ENCODE measurements at places on chromosomes 11 and 22.

- DNase-seq: no peak
These were observed 87.8 kb downstream of the CWC15 start for GRCh38 chr11:94885581-94885980.

DNA sequence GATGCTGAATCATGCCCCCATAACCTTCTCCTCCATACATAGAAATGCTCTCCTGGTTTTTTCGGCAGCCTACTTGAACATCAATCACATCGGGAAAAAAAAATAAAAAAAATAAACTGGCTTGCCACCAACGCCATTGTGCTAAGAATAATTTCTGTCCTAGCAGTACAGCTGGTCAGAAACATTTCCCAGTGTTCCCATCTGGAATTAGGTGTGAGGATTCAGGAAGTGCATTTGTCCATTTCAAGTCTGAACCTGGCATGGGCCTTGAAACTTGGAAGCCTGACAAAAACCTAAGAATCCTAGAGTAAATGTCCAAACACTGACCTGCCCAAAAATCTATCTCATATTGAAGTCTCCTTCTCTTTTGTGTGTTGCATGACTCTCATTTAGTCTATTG, 16.6 kb upstream of the NAV2 start:
- no peak for DNase-seq

DNA sequence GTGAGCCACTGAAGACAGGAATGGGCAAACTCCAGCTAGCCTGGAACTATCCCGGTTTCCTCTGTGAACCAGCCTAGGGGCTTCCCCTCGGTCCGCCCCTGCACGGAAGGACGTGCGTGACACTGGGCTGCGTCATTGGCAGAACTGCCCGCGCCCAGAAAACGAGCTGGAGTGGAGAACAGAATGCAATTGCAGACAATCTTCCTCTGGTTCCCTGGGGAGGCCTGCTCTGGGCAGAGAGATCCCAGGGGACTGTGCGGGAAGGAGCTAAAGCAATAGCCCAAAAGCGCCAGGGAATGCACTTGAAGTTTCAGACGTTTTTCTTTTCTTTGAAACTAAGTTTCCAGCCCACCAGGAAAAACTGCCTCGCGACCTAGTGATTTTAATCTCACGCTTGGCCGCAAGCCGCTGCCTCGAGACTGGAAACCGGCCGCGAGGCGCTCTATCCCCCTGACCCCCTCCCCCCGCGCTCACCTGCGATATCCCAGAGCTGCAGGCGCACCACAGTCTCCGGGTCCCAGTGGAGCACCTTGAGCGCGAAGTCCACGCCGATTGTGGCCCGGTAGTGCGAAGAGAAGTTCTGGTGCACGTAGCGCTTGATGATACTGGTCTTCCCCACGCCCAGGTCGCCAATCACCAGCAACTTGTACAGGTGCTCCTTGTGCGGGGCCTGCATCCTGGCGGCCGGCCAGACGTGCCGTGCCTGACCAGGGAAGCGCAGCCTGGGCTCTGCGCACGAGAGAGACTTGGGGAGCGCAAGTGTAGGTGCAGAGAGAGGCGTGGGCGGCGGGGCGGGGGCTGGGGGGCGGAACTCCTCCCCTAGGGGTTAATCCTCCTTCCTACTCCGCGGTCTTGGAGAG, at the start of gene RAB38:
Gene RAB38, minus strand, starts transcription at position 735 of the 860 bp plus-strand sequence. Its CDS starts 59 bp downstream, at position 676.
- DNase-seq: peak; percentile 14

- no peak for DNase-seq
These were observed 121.3 kb downstream of the NECTIN1 start for GRCh38 chr11:119607726-119608125.

DNA sequence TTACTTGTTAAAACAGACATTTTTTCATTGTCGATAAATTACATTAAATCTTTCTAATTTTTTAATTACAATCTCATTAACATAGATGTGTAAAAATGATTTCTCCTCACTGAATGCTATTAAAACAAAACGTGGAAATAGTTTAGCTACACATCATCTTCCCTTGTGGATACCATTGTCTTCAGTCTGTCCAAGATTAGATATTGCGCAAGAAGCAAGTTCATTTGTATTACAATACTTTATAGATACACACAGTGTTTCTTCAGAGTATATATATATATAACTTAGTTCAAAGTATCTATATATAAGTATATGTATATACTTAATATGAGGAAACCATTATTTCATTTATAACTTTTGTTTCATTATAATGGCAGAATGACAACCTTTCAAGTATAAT, 883.3 kb upstream of the CNTN5 start:
- no peak for DNase-seq

DNA sequence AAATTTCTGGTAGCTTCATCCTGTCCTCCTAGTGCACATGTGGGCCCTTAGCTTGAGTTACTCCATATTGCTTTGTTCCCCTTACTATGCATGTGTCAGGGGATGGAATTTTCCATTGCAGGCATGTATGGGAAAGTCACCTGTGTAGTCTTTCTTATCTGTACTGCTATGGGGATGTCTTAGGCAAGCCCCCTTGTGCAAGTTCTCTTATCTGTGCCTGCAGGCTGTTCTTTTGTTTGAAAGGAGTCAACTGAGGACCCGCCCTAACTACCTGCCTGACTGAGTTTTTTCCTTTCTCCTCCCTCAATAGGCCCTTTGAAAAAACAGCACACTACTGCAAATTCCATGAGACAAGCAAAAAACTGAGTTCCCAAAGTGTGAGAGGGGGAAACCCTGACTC, 8.7 kb downstream of the OR8K5 start:
- DNase-seq: no peak

DNA sequence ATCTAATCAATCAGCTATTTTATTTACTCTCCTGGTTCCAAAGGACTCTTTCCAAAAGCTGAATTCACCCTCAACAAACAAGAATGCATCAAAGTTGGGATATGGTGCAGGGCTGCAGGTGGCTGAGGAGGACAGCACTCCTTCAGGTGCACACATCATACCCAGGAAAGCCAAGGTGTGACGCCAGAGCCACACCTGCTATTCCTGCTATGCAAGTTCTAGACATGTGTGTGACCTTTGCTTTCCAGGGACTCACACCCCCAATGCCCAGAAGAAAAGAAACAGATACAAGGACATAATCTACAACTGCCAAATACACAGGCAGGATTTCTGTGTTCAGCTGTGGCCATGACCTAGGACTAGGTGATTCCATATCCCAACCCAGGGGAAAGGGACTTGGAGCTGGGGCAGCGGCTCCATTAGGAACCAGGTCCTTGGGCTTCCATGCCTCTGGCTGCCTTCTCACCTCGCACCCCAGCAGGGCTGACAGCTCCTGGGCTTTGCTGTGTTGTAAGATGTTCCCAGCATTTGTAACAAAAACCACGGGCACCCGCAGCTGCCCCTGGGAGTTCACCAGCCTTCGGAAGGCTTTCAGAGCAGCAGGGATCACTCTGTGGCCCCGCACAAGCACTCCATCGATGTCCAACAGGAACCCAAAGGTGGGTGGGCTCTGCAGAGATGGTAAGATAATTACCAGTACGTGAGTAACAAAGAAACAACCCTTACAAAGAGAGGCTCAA, 9.8 kb downstream of the HDHD5 start:
- DNase-seq: no peak

- no peak for DNase-seq
These were observed 114.5 kb downstream of the FEZ1 start for GRCh38 chr11:125381499-125382044.

DNA sequence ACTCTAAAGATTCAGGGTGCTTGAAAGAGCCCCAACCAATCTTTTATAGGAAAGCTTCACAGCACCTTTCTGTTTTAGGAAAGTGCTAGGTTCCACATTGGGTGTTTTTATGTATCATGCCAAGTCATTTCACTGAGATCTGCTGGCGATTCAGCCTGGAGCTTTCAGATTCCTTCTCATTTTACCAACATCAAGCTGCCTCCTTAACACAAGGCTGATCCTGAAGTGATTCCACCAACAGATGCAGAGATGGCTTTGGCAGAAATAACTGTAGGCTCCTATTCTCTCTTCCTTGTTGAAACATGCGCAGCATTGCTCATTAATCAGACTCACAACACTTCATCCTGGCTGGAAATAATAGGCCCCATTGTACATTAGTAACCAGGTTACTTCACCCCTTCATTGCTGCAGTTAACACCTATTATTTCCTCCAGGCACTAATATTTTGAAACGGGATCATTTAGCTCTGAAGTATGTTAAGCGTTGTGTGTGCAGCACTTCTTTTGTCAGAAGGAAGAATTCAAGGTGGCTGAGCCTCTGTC, 89.0 kb downstream of the OPCML start:
- no peak for DNase-seq

GRCh38 chr11:97982512-97982911, 1038.2 kb upstream of the CNTN5 start:
- DNase-seq: no peak

GRCh38 chr11:86459682-86460460, 85.2 kb downstream of the CCDC81 start:
- DNase-seq: peak; percentile 80

GRCh38 chr11:47711816-47712215, 3.4 kb downstream of the AGBL2 start:
- DNase-seq: no peak
